MG63 (cell line): ENCODE measurements at places on chromosomes 7 and 10. TPM values are rescaled to one million over a fixed set of nuclear protein-coding genes. Genes with fewer than 3 reads are reported as not detected.

Gene PNLIPRP3
- not detected in 2 replicates for total RNA-seq

Gene EMX2
- total RNA-seq, result 0.33 TPM in 1 of 2 replicates, not detected in the other

Gene KLF14
- total RNA-seq, result not detected in 2 replicates

Gene INHBA
- 0.07 and 0.56 TPM in 2 replicates for total RNA-seq

Gene SPDYE8
- total RNA-seq, result not detected in 2 replicates

Gene TBRG4
- 82.0 and 126 TPM in 2 replicates for total RNA-seq

Gene PALD1
- 5.3 and 7.8 TPM in 2 replicates for total RNA-seq

Gene GIGYF1
- total RNA-seq, result 9.1 and 9.2 TPM in 2 replicates

Gene ABCB1
- total RNA-seq, result 0.59 and 0.81 TPM in 2 replicates

Gene SUN3
- not detected in 2 replicates for total RNA-seq

Gene KNDC1
- 0.92 and 1.5 TPM in 2 replicates for total RNA-seq

Gene SPDYE2
- total RNA-seq, result not detected in 2 replicates

Gene C1GALT1
- 16.3 and 58.8 TPM in 2 replicates for total RNA-seq

Gene CDH23
- total RNA-seq, result 0.07 TPM in 1 of 2 replicates, not detected in the other

Gene ARHGEF35
- 0.76 TPM in 2 replicates for total RNA-seq

Gene DMBT1
- not detected in 2 replicates for total RNA-seq

Gene ADIRF
- 165 and 212 TPM in 2 replicates for total RNA-seq

Gene ASB4
- not detected in 2 replicates for total RNA-seq

Gene ZNF282
- total RNA-seq, result 9.1 and 10.8 TPM in 2 replicates

Gene MYL7
- not detected in 2 replicates for total RNA-seq

Gene CLDN4
- total RNA-seq, result not detected in 2 replicates

Gene ZNF518A
- 1.4 and 2.0 TPM in 2 replicates for total RNA-seq

Gene OPALIN
- total RNA-seq, result not detected in 2 replicates

Gene EXOSC1
- 42.8 and 45.6 TPM in 2 replicates for total RNA-seq

Gene STAG3
- 0.13 TPM in 1 of 2 replicates, not detected in the other for total RNA-seq

Gene NAT16
- total RNA-seq, result not detected in 2 replicates

Gene MCMBP
- 46.3 and 53.0 TPM in 2 replicates for total RNA-seq

Gene RHOBTB1
- total RNA-seq, result 8.4 and 13.9 TPM in 2 replicates

Gene CNTNAP2
- not detected in 2 replicates for total RNA-seq

Gene ADAM8
- total RNA-seq, result 0.52 and 1.5 TPM in 2 replicates

Gene HABP2
- total RNA-seq, result not detected in 2 replicates

Gene CHAT
- not detected in 2 replicates for total RNA-seq

Gene PNLIPRP2
- total RNA-seq, result not detected in 2 replicates

Gene CARD11
- total RNA-seq, result not detected in 2 replicates

Gene SLC26A5
- total RNA-seq, result not detected in 2 replicates

Gene MICALL2
- 7.9 and 13.5 TPM in 2 replicates for total RNA-seq

Gene IFIT5
- total RNA-seq, result 15.2 and 18.9 TPM in 2 replicates

Gene HDAC9
- total RNA-seq, result 0.03 TPM in 1 of 2 replicates, not detected in the other

Gene COBL
- total RNA-seq, result 0.03 TPM in 1 of 2 replicates, not detected in the other
